ENCODE measurements at places on chromosomes 12 and 14. TPM values are rescaled to one million over a fixed set of nuclear protein-coding genes. Genes with fewer than 3 reads are reported as not detected.

- peak overlapping the region; percentile 25 for H3K27ac ChIP-seq
- no peak overlapping the region for H3K4me3 ChIP-seq
- H3K36me3 ChIP-seq: no peaks in the 10 kb centered on the region
- peak; percentile 44 for DNase-seq
These were observed 1.7 kb downstream of the ANGEL1 start for GRCh38 chr14:76810953-76811400.

- H3K27ac ChIP-seq: no peak overlapping the region
- H3K4me3 ChIP-seq: no peak overlapping the region
- no peaks in the 10 kb centered on the region for H3K36me3 ChIP-seq
These were observed 101.9 kb upstream of the SFSWAP start for GRCh38 chr12:131608740-131609690.

DNA sequence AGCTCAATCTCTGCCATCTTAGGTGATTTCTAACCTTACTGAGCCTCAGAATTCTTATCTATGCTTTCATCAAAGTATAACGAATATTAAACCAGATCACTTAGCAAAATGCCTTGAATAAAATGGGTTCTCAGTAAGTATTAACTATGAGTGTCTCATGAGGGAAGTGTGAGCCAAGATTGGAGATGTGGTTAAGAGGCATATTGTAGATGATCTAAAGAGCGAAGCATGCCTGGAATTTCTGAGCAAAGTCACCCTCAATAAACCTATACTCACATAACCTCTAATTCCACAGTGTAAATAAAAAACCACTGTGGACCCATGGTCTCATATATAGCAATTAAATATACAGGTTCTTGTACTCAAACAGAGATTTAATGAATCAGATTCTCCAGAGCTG, 193.1 kb upstream of the FSCB start:
- no peak overlapping the region for H3K4me3 ChIP-seq
- peaks cover 3% of the 10 kb centered on the region for H3K4me1 ChIP-seq
- DNase-seq: peak; percentile 8
- no peaks in the 10 kb centered on the region for H3K36me3 ChIP-seq

DNA sequence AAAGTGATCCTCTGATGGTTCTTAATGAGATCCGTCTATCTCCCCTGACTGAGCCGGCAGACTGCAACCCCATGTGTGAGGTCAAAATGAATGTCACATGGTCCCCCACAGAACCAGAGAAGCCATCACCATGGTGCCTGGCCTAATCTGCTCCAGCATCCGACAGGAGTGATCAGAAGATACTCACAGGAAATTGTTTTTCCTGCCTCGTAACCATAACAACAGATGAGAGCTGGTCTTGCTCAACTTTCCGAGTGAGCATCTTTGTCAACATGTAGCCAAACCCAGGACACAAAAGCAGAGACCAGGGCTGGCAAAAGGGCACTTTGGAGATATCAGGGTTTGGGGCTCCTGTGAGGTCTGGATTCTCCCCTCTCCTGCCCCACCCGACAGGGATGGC, 72.1 kb upstream of the C14orf180 start:
- no peak for DNase-seq
- H3K4me1 ChIP-seq: no peaks in the 10 kb centered on the region
- no peaks in the 10 kb centered on the region for H3K36me3 ChIP-seq
- no peak overlapping the region for H3K4me3 ChIP-seq
- H3K27ac ChIP-seq: no peak overlapping the region

DNA sequence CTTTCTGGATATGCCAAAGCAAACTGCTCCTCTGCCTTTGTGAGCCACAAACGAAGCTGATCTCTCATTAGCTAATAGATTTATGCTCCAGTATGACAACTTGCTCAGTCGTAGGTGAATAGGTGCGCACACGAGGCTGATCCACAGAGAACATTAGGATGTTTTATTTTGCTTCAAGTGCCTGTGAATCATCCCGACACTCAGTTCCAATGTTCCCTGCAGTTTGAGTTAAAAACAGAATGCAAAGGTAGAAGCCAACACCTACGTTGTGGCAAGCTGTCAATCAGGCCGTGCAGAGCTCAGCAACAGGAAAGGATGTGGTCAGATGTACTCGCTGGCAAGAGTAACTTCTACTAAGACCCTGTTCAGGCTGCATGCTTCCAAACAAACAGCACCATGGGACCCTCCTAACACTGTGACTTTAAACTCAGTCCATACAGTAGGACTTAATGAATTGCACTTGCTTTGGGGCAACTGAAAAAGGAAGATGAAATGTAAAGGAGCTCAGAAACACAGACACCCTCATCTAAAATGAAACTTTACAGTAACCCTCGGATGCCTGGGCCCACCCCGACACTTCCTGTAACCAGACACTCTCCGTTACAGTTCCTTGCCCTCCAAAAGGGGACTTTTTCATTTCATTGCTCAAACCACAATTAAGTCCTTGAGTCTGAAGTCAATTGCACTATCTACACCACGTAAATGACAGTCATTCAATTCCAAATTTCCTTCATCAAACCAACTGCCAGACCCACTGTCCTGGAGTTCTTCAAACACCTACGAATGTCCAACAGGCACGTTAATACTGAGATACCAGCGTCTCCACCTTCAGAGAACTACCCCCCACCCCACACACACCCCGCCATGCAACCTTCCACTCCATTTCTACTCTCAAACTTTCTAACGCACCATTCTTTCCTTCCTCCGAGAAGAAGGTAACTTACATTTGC, 1.6 kb downstream of the CCDC88C start:
- no peaks in the 10 kb centered on the region for H3K36me3 ChIP-seq
- DNase-seq: no peak
- H3K27me3 ChIP-seq: no peaks in the 10 kb centered on the region
- no peak overlapping the region for H3K27ac ChIP-seq
- peaks cover 21% of the 10 kb centered on the region for H3K4me1 ChIP-seq

GRCh38 chr12:124537525-124538193, 29.8 kb downstream of the NCOR2 start:
- no peaks in the 10 kb centered on the region for H3K27me3 ChIP-seq
- H3K4me3 ChIP-seq: no peak overlapping the region
- H3K4me1 ChIP-seq: peaks cover 30% of the 10 kb centered on the region
- H3K36me3 ChIP-seq: no peaks in the 10 kb centered on the region

- no peaks in the 10 kb centered on the region for H3K36me3 ChIP-seq
- no peaks in the 10 kb centered on the region for H3K4me1 ChIP-seq
- no peak for DNase-seq
- no peaks in the 10 kb centered on the region for H3K27me3 ChIP-seq
These were observed 10.1 kb upstream of the RASSF3 start for GRCh38 chr12:64600164-64600561.

GRCh38 chr12:100984796-100985195, 190.2 kb downstream of the ANO4 start:
- H3K36me3 ChIP-seq: no peaks in the 10 kb centered on the region
- no peak overlapping the region for H3K27ac ChIP-seq
- no peak overlapping the region for H3K4me3 ChIP-seq
- H3K4me1 ChIP-seq: peaks cover 24% of the 10 kb centered on the region
- H3K27me3 ChIP-seq: no peaks in the 10 kb centered on the region

DNA sequence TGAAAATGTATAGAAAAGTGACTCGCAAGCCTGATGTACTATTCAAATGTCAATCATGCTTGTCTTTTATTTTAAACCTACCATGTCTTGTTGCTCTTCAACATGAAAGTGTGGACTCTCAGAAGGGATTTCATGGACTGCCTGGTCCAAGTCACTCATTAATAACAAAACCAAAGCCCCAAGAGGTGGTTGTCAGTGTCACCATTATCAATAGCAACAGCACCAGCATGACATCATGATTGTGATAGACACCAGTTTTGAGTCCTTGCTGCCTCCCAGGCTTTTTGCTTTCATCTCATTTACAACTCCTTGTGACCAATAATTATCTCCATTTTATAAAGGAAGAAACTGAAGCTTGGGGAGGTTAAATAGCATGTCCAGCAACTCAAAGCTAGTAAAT, 112.0 kb upstream of the TMPO start:
- H3K4me1 ChIP-seq: peaks cover 5% of the 10 kb centered on the region
- H3K36me3 ChIP-seq: no peaks in the 10 kb centered on the region

- H3K4me3 ChIP-seq: peak overlapping the region; percentile 61
- DNase-seq: peak; percentile 70
- no peaks in the 10 kb centered on the region for H3K36me3 ChIP-seq
- peaks cover 22% of the 10 kb centered on the region for H3K4me1 ChIP-seq
- no peak overlapping the region for H3K27ac ChIP-seq
These were observed 1.4 kb upstream of the KCNK13 start for GRCh38 chr14:90060312-90060964.

DNA sequence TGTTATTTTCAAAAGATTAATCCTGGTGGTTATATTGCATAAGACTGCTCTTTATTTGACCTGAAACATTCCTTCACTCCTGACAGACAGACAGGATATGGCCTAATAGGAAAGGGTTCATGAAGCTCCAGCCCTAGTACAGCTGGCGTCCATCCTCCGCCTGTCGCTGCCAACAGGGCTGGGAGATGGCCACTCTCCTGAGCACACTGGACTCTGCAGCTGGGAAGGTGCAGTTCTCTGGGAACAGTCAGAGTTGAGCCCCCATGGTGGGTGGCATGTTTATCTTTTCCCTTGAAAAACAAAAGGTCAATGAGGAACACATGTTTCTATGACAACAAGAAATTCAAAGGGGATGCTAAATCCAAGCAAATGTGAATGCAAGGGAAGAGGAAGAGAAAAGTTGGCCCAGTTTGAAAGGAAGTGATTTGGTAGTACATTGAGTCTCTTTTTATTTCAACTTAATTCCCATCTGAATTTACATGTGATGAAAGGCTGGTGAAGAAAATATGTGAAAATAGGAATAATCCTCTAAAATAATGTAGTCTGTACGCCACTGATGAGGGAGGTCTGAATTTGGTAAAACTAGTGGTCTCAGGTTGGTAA, 89.9 kb upstream of the DCN start:
- H3K36me3 ChIP-seq: no peaks in the 10 kb centered on the region
- DNase-seq: no peak
- peak overlapping the region; percentile 52 for H3K27ac ChIP-seq
- peaks cover 12% of the 10 kb centered on the region for H3K4me1 ChIP-seq
- H3K27me3 ChIP-seq: no peaks in the 10 kb centered on the region

- peak overlapping the region; percentile 22 for H3K27ac ChIP-seq
- DNase-seq: no peak
These were observed 34.3 kb upstream of the VWF start for GRCh38 chr12:6158749-6159148.

DNA sequence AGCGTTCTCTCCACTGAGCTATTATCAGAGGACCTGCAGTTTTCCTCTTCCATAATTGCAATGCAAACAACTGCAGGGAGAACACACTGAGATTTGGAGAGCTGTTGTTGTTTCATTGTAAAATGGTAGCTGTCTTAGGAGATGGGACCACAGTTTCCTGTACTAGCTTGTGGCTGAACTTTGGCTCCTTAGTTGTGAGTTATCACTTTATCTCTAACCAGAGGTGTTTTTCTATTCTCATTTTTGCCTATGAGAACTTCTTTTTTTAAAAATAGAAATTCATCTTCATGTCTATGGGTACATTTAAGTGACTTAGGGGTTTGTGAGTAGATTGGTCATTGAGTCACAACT, 216.5 kb downstream of the SLC38A4 start:
- peak overlapping the region; percentile 61 for H3K27ac ChIP-seq
- no peaks in the 10 kb centered on the region for H3K36me3 ChIP-seq
- no peak for DNase-seq
- H3K4me1 ChIP-seq: peaks cover 9% of the 10 kb centered on the region
- H3K27me3 ChIP-seq: no peaks in the 10 kb centered on the region

GRCh38 chr12:6285063-6285477, 25.4 kb upstream of the PLEKHG6 start:
- H3K27me3 ChIP-seq: no peaks in the 10 kb centered on the region
- peak; percentile 87 for DNase-seq
- H3K27ac ChIP-seq: no peak overlapping the region
- peaks cover 2% of the 10 kb centered on the region for H3K4me1 ChIP-seq

DNA sequence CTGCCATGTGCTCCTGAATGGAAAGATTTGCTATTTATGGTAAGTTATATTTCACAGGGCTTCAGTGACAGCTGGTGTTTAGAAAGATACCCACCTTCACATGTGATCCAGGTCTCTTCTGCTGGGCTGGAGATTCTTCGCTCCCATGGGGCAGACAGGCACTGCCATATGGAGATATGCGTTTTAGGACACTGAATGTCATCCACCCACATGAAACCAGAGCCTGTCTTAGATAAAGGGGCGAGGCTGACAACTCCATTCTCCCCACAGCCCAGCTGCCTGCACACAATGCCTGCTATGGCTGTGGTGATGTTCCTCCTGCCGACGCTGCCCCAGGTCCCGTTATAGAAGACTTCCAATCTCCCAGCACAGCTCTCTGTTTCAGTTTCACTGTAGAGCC, 69.4 kb downstream of the ACSM4 start:
- no peak for DNase-seq
- no peak overlapping the region for H3K4me3 ChIP-seq
- no peak overlapping the region for H3K27ac ChIP-seq
- no peaks in the 10 kb centered on the region for H3K36me3 ChIP-seq
- no peaks in the 10 kb centered on the region for H3K4me1 ChIP-seq
- no peaks in the 10 kb centered on the region for H3K27me3 ChIP-seq

- no peaks in the 10 kb centered on the region for H3K4me1 ChIP-seq
- H3K27me3 ChIP-seq: no peaks in the 10 kb centered on the region
- no peak overlapping the region for H3K4me3 ChIP-seq
- no peak for DNase-seq
- H3K27ac ChIP-seq: no peak overlapping the region
These were observed 375.3 kb downstream of the BCAT1 start for GRCh38 chr12:24573621-24574020.

- no peak overlapping the region for H3K4me3 ChIP-seq
- no peaks in the 10 kb centered on the region for H3K27me3 ChIP-seq
- DNase-seq: no peak
- H3K4me1 ChIP-seq: no peaks in the 10 kb centered on the region
These were observed 165.2 kb downstream of the BRMS1L start for GRCh38 chr14:35991356-35991755.

DNA sequence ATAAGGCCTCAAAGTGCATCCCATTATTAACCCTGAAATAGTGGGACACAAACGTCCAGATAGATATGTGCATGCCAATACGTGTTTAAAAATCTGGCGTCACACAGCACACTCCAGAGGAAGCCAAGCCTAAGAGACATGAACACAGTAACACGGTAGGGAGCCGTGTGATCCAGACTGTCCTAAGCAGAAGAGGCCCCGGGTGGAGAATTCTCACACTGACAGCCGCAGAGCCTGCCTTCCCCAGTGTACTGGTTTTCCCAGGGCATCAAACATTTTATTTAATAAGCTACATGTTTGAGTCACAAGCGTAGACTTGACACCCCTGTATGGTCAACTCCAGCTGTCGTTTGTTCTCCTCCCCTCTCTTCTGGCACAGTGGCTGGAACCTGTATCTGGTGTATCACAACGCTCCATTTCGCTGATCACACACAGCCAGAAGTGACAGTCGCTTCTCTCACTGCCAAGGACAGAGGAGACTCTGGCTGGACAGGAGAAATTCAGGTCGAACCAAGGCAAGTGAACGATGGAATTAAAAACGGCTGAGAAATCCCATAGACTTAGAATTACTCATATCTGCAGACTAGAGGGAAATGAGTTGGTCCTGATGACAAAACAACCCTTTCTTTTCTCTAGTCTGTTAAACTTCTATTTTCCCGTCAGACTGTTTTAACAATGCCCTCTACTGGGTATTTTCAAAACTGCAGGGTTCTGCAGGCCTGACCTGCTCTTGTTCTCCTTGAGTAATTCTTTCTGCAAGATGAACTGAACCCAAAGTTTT, 359.9 kb downstream of the RGS6 start:
- peak; percentile 65 for DNase-seq
- peaks cover 13% of the 10 kb centered on the region for H3K27me3 ChIP-seq
- no peaks in the 10 kb centered on the region for H3K36me3 ChIP-seq
- no peaks in the 10 kb centered on the region for H3K4me1 ChIP-seq
- H3K4me3 ChIP-seq: no peak overlapping the region

MEG3 gene
- not detected for total RNA-seq

ALX1 gene
- total RNA-seq: 3.9 TPM

LHX5 gene
- 0.10 TPM for total RNA-seq

SLC38A4 gene
- total RNA-seq: 37.3 TPM

LMNTD1 gene
- not detected for total RNA-seq

ASIC1 gene
- total RNA-seq: 3.1 TPM

FGFR1OP2 gene
- total RNA-seq: 56.4 TPM

TMEM179 gene
- total RNA-seq: 4.3 TPM

PRH2 gene
- not detected for total RNA-seq

SMCO2 gene
- total RNA-seq: not detected

Measured in hepatocyte (in vitro differentiated cells).